ENCODE measurements at places on chromosomes 7 and 10. TPM values are rescaled to one million over a fixed set of nuclear protein-coding genes. Genes with fewer than 3 reads are reported as not detected.

DNA sequence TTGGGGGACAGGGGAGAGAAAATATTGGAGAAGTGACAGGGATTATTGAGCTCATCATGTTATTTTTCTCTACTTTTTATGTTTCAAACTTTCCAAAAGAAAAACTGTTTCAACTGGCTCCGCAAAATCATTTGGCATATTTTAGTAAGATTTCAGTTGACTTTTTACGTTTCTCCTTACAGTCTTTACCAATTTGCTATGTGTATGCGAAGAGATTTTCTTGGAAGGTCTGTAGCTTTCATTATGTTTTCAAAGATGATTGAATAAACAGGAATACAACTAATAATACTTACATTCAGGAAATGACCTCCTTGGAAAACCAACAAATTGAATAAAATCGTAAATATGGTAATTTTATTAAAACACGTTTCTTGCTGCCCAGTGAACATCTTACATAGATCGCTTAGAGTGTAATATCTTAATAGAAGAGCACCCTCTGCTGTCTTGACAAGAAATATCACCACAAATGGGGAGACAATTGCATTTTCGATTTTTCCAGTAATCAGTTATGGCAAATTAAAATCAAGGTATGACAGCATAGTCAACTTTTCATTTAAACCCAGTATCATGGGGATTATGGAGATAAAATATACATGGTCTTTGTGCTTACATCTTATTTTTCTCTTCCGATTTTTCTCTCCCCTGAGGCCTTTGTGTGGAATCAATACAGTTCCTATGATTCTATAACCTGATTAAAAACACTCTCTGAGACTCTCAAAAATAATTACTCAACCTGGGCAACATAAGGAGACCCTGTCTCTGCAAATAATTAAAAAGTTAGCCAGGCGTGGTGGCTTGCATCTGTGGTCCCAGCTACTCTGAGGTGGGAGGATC is 43.1 kb downstream of the MBL2 start:
- DNase-seq: no peak

GRCh38 chr7:17590221-17590620 is 291.8 kb downstream of the AHR start:
- DNase-seq: no peak

DNA sequence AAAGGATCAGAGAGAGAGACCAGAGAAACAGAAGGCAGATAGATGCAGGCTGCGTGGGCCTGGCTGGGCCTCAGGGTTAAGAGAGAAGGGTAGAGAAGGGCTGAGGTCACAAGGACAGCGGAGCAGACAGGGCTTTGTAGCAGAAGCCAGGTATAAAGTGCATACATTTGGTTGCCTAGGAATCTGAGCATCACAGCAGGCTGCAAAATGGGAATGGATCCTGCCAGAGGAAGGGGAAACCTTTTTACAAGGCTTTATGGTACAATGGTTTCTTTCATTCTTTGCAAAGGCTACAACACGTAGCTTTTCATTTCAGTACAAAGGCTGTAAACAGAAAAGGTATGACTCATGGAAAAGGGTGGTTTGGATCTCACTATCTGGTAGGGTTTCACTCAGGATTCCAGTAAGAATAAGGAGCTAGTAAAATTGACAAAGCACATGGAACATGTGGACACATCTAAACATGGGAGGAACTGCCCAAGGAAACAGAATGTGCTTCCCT is 275.1 kb downstream of the DOCK4 start:
- DNase-seq: no peak

- no peak for DNase-seq
These were observed 289.7 kb downstream of the PLXDC2 start for GRCh38 chr10:20105931-20106330.

DNA sequence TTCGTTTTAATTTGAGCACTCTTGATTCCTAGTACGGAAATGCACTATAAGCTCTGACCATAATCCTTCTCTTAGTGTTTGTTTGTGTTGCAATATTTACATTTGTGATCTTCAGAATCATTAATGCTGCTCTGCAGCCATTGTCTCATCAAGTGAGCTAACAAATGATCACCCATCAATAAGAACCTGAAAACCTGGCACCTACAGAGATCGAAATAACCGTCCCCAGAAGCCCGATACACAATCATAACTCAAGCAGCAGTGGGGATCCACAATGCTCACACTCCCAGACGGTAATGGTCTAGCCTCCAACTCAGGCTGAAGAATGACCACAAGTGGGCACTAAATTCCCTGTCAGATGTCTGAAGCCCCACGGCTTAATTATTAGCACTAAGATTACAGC is 156.0 kb upstream of the NFE2L3 start:
- no peak for DNase-seq

DNA sequence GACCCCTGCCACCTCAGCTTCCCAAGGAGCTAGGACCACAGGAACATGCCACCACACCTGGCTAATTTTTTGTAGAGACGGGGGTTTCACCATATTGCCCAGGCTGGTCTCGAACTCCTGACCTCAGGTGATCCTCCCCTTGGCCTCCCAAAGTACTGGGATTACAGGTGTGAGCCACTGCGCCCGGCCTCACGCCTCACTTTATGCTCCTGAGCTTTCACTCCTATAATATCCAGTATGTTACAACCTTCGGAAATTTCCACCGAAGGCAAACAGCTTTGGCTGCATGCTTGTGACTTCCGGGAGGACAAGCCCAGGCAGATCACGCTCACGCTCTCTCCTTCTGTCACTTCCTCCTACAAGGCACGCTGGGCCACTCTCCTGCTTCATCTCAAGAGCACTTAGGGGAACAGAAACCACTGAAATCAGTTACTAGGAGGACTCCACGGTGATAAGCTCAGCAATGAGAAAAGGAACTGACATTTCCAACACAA is 4.4 kb upstream of the MAD1L1 start:
- DNase-seq: no peak

OR2A1 gene
- 0.11 TPM for polyA plus RNA-seq

- DNase-seq: no peak
These were observed 104.7 kb downstream of the PARD3 start for GRCh38 chr10:34710391-34710751.

DNA sequence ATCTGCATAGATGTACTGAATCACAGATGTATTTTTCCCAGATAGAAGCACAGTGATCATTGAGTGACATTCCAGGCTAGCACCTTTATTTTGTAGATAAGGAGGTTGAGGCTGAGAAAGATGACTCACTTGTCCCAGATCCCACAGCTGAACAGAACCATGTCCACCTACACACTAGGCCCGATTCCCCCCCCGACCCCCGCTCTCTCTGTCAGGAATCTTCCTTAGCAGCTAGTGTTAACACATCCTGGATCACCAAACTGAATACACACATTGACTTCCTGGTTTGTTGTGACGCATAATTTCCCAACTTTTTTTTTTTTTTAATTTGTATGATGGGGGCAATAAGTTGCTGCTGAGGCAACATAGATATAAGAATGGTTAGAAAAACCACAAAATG is 5.2 kb downstream of the SFMBT2 start:
- no peak for DNase-seq

SH2B2 gene
- polyA plus RNA-seq: 0.25 TPM

Measured in naive thymus-derived CD4-positive, alpha-beta T cell (primary cell).